Ascending aorta (tissue), 2 donors: ENCODE measurements at places on chromosomes 7 and 10.

- no peaks in the 10 kb centered on the region for H3K4me1 ChIP-seq
- no peak overlapping the region for H3K27ac ChIP-seq
- no peak for DNase-seq
- no peak overlapping the region for H3K4me3 ChIP-seq
- no peaks in the 10 kb centered on the region for H3K36me3 ChIP-seq
These were observed 48.2 kb upstream of the AMPH start for GRCh38 chr7:38679419-38679818.

DNA sequence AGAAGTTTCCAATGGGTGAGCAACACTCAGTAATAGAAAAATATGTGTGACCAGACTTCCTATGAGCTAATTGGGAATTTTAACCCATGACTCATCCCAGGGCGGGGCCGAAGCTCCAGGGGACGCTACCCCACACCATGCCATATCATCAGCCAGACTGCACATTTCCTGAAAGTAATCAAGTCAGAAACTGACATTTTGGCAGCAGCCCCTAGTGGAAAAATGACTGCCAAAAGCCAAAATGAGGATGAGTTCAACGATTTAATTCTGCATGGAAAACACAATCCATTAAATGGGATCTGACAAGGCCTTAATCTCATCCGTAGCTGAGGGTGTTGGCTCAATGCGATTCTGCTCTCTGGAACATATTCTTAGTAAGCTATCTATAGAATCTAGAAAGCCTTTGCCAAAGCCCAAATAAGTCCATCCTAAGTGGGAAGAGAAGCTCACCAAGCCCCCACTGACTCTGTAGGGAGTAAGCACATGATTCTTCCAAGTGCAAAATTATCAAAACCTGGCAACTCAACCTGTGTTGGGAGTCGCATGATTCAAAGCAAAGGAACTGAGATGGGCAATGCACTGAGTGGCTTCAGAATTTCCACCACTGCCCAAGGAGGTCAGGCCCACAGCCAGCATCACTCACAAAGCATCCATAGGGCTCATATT, 93.1 kb upstream of the PDE1C start:
- peaks cover 12% of the 10 kb centered on the region for H3K4me1 ChIP-seq
- peak overlapping the region; percentile 52 for H3K27ac ChIP-seq
- no peaks in the 10 kb centered on the region for H3K36me3 ChIP-seq
- no peak overlapping the region for H3K4me3 ChIP-seq

DNA sequence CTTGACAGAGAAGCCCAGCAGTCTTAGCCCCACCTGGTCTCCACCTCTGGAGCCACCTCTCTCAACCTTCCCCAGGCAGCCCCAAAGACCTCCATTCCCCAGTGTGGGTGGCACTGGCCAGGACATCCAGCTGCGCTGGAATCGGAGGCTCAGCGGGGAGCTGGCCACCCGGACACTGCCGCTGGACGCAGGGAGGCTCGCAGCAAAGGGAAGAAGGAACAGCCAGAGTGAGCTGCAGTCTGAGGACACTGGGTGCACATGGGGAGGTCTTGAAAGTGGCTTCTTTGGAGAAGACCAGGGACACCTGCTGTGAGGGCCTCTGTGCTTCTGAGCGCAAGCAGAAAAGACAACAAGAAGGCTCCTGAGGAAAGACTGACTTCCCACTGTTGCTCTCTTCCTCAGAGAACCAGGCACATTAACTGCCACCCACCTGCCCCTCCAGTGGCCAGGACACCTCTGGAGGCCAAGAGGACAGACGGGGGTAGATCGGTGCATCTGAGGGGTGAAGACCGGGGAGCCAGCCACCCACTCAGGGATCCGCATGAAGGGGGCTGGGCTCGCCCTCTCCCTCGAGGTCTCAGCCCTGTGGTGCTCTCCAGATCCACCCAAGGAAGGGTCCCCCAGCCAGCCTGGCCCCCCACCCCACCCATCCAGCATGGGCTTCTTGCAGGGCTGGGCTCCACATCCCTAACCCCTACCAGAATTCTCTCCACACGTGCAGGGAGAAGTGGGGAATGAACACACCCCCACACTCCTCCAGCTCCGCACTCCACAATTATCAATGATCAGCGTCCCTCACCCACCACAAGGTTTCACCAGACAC, 1.8 kb downstream of the CAMK2B start:
- H3K4me3 ChIP-seq, result no peak overlapping the region
- H3K27me3 ChIP-seq, result no peaks in the 10 kb centered on the region
- no peak for DNase-seq
- peaks cover 5% of the 10 kb centered on the region for H3K4me1 ChIP-seq

GRCh38 chr7:103867874-103868273, 121.6 kb downstream of the RELN start:
- H3K4me1 ChIP-seq, result no peaks in the 10 kb centered on the region
- no peak overlapping the region for H3K4me3 ChIP-seq
- H3K27ac ChIP-seq, result no peak overlapping the region

DNA sequence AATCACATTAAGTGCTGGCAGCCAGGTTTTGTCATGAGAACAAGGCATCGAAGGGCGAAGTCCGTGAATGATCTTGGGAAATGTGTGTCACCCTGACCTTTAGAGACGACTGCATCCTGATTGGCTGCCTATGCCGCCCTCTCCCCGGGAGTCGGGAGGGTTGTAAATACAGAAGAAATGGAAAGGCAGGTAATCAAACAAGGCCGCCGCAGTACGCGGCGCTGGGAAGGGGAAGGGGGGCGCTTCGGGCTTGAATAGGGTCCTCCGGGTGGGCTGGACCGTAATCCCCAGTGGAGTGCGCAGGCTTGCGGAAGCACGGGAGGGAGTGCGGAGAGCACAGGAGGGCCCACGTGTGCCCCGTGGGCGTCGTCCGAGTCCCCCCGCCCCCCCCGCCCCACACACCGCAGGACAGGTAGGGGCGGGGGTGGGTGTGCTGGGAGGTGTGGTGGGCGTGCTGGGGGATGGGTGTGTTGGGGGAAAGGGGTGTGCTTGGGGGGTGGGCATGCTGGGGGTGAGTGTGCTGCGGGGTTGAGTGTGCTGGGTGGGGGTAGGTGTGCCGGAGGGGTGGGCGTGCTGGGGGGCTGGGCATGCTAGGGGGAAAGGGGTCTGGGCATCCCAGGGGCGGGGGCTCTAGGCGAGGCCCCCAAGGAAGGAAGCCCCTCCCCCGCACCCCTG, 169.4 kb downstream of the ARHGAP12 start:
- H3K27me3 ChIP-seq, result no peaks in the 10 kb centered on the region
- no peaks in the 10 kb centered on the region for H3K36me3 ChIP-seq
- DNase-seq, result no peak
- peaks cover 18% of the 10 kb centered on the region for H3K4me1 ChIP-seq
- peak overlapping the region; percentile 92 for H3K27ac ChIP-seq

DNA sequence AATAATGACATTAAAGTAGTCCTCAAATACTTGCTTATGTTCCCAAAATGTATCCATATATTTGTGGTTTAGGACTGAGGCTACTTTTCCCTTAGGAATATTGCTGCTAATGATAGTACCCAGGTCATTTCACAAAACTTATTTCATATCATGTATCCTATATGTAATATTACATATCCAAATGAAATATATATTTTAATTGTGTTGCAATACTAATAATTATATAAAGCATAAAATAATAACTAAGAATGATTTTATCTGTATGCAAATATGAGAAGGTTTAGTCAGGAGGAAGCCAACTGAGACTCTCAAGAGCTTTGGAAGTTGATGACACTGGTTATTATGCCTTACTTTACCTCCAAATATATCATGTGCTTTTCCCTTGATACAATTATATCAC, 231.5 kb upstream of the KLF14 start:
- no peaks in the 10 kb centered on the region for H3K27me3 ChIP-seq
- no peak overlapping the region for H3K4me3 ChIP-seq
- H3K27ac ChIP-seq, result no peak overlapping the region
- peaks cover 5% of the 10 kb centered on the region for H3K4me1 ChIP-seq

DNA sequence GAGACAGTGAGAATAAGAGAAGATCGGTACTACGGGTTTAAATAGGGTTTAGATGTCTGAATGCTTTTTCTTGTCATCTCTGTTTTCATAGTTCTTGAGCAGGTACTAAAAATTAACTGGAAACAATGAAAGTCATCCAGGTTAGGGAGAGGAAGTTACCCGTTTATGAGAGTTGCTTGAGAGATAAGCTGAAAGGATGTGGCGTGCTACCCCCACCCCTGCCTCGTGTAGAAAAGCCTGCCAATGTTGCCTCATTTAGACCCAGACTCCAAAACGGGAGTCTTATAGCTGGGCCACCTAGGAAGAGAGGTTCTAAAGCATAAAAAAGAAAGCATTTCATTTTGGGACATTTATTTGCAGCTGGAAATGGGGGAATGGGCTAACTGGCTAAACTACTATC, 10.2 kb downstream of the AKR1C4 start:
- H3K27ac ChIP-seq, result no peak overlapping the region
- H3K36me3 ChIP-seq, result no peaks in the 10 kb centered on the region
- DNase-seq, result no peak

GRCh38 chr10:82378146-82378545, 503.2 kb downstream of the NRG3 start:
- H3K27ac ChIP-seq, result no peak overlapping the region
- H3K27me3 ChIP-seq, result no peaks in the 10 kb centered on the region
- H3K4me1 ChIP-seq, result no peaks in the 10 kb centered on the region
- H3K4me3 ChIP-seq, result no peak overlapping the region

DNA sequence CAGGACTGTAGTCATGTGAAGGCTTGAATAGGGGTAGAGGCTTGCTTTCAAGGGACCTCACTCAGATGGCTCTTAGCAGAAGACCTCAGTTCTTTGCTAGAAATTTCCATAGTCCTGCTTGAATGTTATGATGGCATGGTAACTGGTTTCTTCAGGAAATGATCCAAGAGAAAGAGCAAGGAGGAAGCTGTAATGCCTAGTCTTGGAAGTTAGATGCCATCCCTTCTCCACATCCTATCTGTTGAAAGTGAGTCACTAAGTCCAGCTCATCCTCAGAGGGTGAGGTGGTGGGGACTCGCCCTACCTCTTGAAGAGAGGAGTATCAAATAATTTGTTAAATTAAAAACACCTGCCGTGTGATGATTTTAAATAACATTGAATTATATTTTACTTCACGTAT, 4.6 kb downstream of the MGAM start:
- no peak overlapping the region for H3K27ac ChIP-seq
- no peaks in the 10 kb centered on the region for H3K27me3 ChIP-seq
- no peak for DNase-seq
- no peak overlapping the region for H3K4me3 ChIP-seq
- no peaks in the 10 kb centered on the region for H3K4me1 ChIP-seq

DNA sequence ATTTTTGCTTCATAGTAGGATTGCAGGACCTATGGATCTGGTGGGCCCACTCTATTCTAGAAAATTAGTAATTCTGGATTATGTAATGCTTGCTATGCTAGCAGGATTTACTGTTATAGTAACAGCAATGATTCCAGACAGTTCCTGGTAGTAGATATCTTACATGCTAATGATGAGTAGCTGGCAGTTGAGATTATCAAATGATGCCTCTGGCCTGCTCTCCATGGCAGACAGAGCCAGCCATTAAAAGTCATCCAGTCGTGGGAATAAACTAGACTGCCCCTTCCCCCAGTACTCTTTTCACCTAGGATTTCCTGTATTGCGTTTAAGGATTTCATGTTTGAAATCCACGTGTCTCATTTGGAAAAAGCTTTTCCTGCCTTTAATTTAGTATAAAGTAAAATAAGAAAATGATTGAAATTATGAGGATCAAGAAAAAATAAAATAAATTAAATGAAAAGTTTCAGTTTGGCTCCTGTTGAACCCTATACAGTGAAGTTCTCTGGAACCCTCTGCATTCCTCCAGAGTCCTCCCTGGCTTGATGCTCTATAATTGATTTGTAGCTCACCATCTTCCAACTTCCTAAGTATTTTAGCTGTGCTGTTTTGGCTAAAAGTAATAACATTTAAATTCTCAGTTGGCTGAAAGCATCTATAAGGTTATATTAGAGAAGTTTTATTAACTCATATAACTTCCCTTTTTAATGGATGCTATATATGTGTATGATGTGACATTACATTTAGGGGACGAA, 14.6 kb downstream of the UMAD1 start:
- no peaks in the 10 kb centered on the region for H3K36me3 ChIP-seq
- DNase-seq, result no peak
- H3K27ac ChIP-seq, result no peak overlapping the region

GRCh38 chr10:58955615-58956014, 220.8 kb upstream of the PHYHIPL start:
- no peak for DNase-seq
- H3K27ac ChIP-seq, result no peak overlapping the region
- H3K36me3 ChIP-seq, result no peaks in the 10 kb centered on the region
- H3K27me3 ChIP-seq, result no peaks in the 10 kb centered on the region
- H3K4me3 ChIP-seq, result no peak overlapping the region

DNA sequence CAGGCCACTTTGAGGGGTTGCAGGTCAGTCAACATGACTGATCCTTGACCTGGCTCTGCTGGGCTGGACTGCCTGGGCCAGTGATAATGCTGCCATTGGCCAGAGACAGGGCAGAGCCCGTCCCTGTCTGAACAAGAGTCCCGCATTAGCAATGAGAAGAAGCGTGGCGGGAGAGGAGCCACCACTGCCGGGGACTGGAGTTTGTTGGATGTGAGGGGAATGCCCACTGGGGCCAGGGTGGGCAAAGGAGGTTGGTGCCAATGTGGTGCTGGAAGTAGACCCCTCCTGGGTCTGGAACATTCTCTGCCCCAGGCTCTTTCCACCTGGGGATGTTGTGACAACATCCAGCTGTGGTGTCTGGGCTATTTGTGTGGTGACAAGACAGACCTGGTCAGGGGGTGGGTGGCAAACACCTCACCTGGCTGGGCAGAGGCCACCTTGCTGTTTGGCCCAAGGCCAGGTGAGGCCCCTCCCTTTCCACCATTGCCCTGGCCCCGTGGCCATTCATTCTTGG, 7.6 kb downstream of the SAP25 start:
- H3K4me3 ChIP-seq, result no peak overlapping the region
- no peaks in the 10 kb centered on the region for H3K27me3 ChIP-seq
- H3K36me3 ChIP-seq, result peaks cover 12% of the 10 kb centered on the region
- DNase-seq, result no peak
- no peak overlapping the region for H3K27ac ChIP-seq

DNA sequence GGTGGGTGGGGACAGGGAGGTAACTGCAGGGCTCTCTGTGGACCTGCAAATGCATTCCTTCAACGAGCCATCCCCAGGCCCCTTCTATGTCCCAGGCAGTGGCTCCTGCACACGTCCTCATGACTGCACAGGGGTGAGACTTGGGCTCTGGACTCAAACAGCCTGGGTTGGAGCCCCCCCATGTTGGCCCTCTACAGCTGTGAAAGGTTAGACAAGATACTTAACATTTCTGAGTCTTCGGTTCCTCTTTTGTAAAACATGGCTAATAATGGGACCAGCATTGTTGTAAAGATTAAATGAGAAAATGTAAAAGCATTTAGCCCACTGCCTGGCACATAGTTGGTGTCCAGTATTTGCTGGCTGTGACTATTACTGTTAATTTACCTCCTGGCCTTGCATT, 41.8 kb downstream of the CHST3 start:
- peak overlapping the region; percentile 29 for H3K27ac ChIP-seq
- H3K4me1 ChIP-seq, result peaks cover 31% of the 10 kb centered on the region
- H3K4me3 ChIP-seq, result no peak overlapping the region
- H3K27me3 ChIP-seq, result no peaks in the 10 kb centered on the region
- DNase-seq, result no peak
- peaks cover 33% of the 10 kb centered on the region for H3K36me3 ChIP-seq
